Activated naive CD4-positive, alpha-beta T cell treated with anti-CD3 and anti-CD28 coated beads, Interleukin-2, amount 10 ng/mL, durations not matched to agents 7 days and 5 days (primary cell): ENCODE measurements at places on chromosomes 2 and 18.

GRCh38 chr18:50805732-50806131, 14.1 kb downstream of the MRO start:
- H3K4me1 ChIP-seq, result no peaks in the 10 kb centered on the region

DNA sequence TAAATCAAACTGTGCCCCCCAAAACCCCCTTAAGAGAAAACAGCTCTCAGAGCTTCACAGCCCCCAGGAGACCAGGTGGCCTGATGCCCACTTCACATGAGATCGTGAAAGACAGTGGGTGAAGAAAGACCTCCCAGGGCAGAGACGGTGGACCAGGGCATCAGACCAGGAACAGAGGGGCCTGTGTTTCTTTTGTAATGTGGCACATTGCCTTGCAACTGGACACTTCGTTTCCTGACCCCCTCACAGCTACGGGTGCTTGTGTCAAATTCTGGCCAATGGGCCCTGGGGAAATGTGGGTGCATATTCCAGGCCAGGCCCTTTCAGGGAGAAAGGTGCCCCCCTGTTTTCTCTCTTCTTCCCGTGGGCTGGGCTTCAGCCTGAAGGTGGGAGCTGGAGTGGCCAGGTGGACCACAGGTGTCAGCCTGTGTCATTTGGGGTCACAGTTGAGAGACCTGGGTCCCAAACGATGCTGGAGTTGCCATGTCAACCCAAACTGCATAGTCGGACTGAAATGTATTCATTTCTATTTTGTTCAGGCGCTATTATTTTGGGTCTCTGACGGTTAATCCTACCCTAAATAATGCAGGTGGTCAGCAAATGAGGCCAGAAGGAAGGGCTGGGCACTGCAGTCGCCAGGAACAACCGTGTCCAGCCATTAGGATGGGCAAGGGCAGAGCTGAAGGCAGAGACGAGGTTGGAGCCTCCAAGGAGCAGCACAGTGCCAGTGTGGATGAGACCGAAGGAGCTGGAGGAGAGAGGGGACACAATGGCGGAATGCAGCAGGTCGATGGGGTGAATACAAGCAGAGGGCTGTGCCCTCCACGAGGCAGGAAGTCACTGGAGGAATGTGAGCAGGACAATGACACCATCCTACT, 338.2 kb downstream of the EIPR1 start:
- H3K27ac ChIP-seq, result no peak overlapping the region
- no peak overlapping the region for H3K4me3 ChIP-seq
- DNase-seq, result no peak
- H3K27me3 ChIP-seq, result peaks cover 4% of the 10 kb centered on the region
- no peaks in the 10 kb centered on the region for H3K4me1 ChIP-seq

GRCh38 chr2:104793966-104794365, 59.9 kb upstream of the POU3F3 start:
- no peaks in the 10 kb centered on the region for H3K36me3 ChIP-seq
- peaks cover 2% of the 10 kb centered on the region for H3K27me3 ChIP-seq
- no peaks in the 10 kb centered on the region for H3K4me1 ChIP-seq
- no peak overlapping the region for H3K4me3 ChIP-seq
- no peak for DNase-seq
- H3K27ac ChIP-seq, result no peak overlapping the region

GRCh38 chr2:103898561-103898960, 955.4 kb upstream of the POU3F3 start:
- no peaks in the 10 kb centered on the region for H3K36me3 ChIP-seq
- no peak for DNase-seq
- H3K4me1 ChIP-seq, result no peaks in the 10 kb centered on the region
- no peak overlapping the region for H3K27ac ChIP-seq
- no peak overlapping the region for H3K4me3 ChIP-seq

DNA sequence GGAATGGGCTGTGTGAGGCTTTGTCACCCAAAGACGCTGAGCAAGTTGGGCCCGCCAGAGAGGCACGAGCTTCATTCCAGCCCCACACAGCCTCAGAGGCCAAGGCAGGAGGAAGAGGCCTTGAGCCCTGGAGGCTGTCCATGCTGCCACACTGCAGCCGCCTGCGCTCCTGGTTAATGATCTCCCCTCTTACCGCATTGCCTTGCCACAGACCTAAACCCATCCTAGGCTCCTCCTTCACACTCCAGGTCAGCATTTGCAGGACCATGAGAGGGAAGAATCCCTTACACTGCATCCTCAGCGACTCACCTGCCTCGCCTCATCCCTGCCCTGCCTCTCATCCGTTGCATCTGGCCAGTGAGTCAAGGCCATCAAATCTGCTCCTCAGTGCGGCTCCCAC, 24.6 kb downstream of the KIF3C start:
- no peak overlapping the region for H3K4me3 ChIP-seq
- no peak for DNase-seq
- H3K4me1 ChIP-seq, result peaks cover 13% of the 10 kb centered on the region
- no peak overlapping the region for H3K27ac ChIP-seq
- H3K27me3 ChIP-seq, result no peaks in the 10 kb centered on the region

DNA sequence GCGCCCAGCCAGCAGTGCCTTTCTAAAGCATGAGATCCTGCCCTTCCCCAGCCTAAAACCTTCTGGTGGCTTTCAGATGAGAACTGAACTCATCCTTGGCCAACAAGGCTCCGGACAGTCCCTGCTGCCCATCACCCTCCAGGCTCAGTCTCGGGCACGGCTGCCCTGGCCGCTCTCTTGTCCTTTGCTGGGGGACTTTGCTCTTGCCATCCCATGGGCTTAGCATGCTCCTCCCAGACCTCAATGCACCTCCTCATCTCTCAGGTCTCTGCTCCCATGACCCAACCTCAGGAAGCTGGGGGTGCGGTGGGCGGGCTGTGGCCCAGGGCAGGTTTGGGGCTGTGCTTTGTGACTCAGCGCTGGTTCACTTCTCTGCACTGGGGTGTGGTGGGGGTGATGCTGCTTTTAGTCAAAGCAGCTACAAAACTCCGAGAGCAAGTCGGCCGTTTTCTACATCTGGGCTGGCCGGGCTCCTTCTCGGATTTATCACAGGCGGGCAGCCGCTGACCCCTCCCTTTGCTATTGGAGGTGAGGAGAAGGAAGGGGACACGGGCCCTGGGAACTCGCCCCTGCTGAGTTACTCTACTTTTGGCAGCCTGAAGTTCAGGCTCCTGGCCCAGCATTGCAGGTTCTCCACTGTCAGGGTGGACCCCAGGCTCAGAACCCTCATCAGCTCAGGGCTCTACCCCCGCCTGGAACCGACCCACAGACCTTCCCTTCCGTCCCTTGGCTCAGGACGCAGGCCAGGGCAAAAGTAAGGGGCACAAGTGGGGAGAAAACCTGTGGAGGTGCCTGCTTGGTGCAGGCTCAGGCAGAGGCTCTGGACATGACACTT, 90.6 kb upstream of the TAF1B start:
- no peaks in the 10 kb centered on the region for H3K36me3 ChIP-seq
- DNase-seq, result peak; percentile 86
- H3K4me1 ChIP-seq, result peaks cover 70% of the 10 kb centered on the region
- peak overlapping the region; percentile 95 for H3K27ac ChIP-seq

GRCh38 chr2:124961132-124961531, 936.0 kb downstream of the CNTNAP5 start:
- no peak for DNase-seq
- H3K4me1 ChIP-seq, result no peaks in the 10 kb centered on the region
- H3K36me3 ChIP-seq, result no peaks in the 10 kb centered on the region
- no peak overlapping the region for H3K27ac ChIP-seq
- H3K4me3 ChIP-seq, result no peak overlapping the region

- no peak for DNase-seq
- no peak overlapping the region for H3K4me3 ChIP-seq
- peaks cover 6% of the 10 kb centered on the region for H3K27me3 ChIP-seq
- no peak overlapping the region for H3K27ac ChIP-seq
These were observed 838.7 kb downstream of the RNF144A start for GRCh38 chr2:7755879-7756278.

GRCh38 chr2:100747551-100747950, 72.4 kb upstream of the NPAS2 start:
- peaks cover 4% of the 10 kb centered on the region for H3K4me1 ChIP-seq
- no peaks in the 10 kb centered on the region for H3K36me3 ChIP-seq
- no peak overlapping the region for H3K4me3 ChIP-seq
- H3K27me3 ChIP-seq, result peaks cover 29% of the 10 kb centered on the region
- no peak overlapping the region for H3K27ac ChIP-seq
- DNase-seq, result no peak

DNA sequence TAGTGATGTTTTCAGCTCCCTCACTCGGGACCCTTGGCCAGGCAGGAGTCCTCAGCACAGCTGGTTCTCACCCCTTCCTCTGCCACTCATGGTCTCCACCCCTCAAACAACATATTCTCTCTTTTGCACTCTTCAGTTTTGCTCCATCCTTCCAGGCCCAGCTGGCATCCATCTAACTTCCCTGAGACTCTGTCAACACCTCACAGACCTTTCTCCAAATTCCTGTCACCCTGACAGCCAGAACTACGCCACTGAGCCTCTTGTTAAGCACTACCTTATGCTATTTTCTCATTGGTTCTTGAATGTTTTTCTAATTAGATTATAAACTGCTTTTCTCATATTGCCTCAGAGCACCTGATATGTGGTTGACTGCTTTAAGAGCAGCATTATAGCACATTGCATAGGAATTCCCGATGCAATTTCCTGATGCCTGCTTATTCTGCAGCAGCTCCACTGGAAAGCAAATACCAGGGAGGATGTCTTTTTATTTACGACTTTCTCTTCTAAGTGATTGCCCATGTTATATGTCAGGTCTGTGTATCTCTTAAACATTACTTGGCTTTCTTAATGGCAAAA, 12.4 kb upstream of the INO80C start:
- no peak overlapping the region for H3K4me3 ChIP-seq
- DNase-seq, result no peak
- peaks cover 6% of the 10 kb centered on the region for H3K27me3 ChIP-seq

GRCh38 chr2:174344716-174345461, 10.1 kb downstream of the SP9 start:
- peaks cover 35% of the 10 kb centered on the region for H3K4me1 ChIP-seq
- no peak for DNase-seq
- H3K27ac ChIP-seq, result no peak overlapping the region
- peaks cover 19% of the 10 kb centered on the region for H3K36me3 ChIP-seq
- H3K4me3 ChIP-seq, result no peak overlapping the region
- peaks cover 53% of the 10 kb centered on the region for H3K27me3 ChIP-seq

DNA sequence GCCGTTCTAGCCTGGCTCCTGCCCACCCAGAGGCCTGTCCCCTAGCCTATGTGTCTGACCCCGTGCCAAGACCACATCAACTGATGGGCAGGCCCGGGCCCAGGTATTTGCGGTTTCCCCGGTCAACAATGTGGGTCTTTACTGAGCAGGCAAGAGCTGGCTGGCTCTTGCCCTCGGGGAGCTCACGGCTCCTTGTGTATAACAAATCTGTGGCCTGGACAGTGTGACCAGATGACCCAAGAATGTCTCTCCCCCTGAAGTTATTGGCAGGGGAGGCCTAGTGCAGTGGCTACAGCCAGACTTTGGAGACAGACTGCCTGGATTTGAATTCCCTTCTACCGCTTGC, 179.6 kb downstream of the KLHL29 start:
- no peaks in the 10 kb centered on the region for H3K36me3 ChIP-seq
- H3K4me1 ChIP-seq, result no peaks in the 10 kb centered on the region
- H3K4me3 ChIP-seq, result no peak overlapping the region
- H3K27ac ChIP-seq, result no peak overlapping the region

- H3K36me3 ChIP-seq, result peaks cover 2% of the 10 kb centered on the region
- no peak overlapping the region for H3K27ac ChIP-seq
- no peak for DNase-seq
- peaks cover 20% of the 10 kb centered on the region for H3K4me1 ChIP-seq
These were observed 61.6 kb downstream of the WDR7 start for GRCh38 chr18:56712761-56713160.

GRCh38 chr2:28181801-28182200, 210.9 kb upstream of the FOSL2 start:
- H3K4me3 ChIP-seq, result no peak overlapping the region
- H3K27me3 ChIP-seq, result no peaks in the 10 kb centered on the region
- DNase-seq, result no peak

GRCh38 chr2:40105593-40105992, 326.5 kb upstream of the THUMPD2 start:
- H3K4me1 ChIP-seq, result no peaks in the 10 kb centered on the region
- H3K27me3 ChIP-seq, result no peaks in the 10 kb centered on the region
- no peak for DNase-seq
- H3K27ac ChIP-seq, result no peak overlapping the region
- H3K4me3 ChIP-seq, result no peak overlapping the region
- H3K36me3 ChIP-seq, result no peaks in the 10 kb centered on the region
